ENCODE measurements at places on chromosomes 16 and 17. TPM values are rescaled to one million over a fixed set of nuclear protein-coding genes. Genes with fewer than 3 reads are reported as not detected.

Gene KIF19
- 0.56 TPM for total RNA-seq

Gene ENPP7
- total RNA-seq = not detected

- DNase-seq = no peak
- H3K27me3 ChIP-seq = no peaks in the 10 kb centered on the region
- peaks cover 19% of the 10 kb centered on the region for H3K4me1 ChIP-seq
- peak overlapping the region; percentile 66 for H3K4me3 ChIP-seq
- H3K36me3 ChIP-seq = no peaks in the 10 kb centered on the region
These were observed 1.1 kb upstream of the UBE2I start for GRCh38 chr16:1308036-1308976.

DNA sequence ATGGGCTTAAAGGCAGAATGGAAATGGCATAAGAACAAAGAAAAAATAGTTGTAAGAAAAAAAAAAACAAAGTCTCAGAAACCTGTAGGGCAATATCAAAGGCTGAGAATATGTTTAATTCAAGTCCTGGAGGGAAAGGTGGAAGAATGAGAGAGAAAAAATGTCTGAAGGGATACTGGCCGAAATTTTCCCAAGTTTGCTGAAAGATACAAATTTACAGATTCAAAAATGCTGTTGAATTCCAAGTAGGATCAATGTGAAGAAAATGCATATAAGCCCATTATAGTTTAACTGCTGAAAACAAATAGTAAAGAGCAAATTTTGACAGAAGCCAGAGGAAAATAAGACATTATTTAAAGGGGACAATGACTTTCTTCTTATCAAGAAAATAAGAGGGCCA lies 6.6 kb upstream of the USP22 start:
- H3K36me3 ChIP-seq = no peaks in the 10 kb centered on the region
- no peaks in the 10 kb centered on the region for H3K4me1 ChIP-seq
- H3K4me3 ChIP-seq = no peak overlapping the region

GRCh38 chr17:61392679-61393078 lies 7.0 kb upstream of the TBX2 start:
- no peak for DNase-seq
- H3K4me3 ChIP-seq = no peak overlapping the region
- H3K27me3 ChIP-seq = no peaks in the 10 kb centered on the region
